ENCODE measurements at places on chromosomes 7 and 10.

DNA sequence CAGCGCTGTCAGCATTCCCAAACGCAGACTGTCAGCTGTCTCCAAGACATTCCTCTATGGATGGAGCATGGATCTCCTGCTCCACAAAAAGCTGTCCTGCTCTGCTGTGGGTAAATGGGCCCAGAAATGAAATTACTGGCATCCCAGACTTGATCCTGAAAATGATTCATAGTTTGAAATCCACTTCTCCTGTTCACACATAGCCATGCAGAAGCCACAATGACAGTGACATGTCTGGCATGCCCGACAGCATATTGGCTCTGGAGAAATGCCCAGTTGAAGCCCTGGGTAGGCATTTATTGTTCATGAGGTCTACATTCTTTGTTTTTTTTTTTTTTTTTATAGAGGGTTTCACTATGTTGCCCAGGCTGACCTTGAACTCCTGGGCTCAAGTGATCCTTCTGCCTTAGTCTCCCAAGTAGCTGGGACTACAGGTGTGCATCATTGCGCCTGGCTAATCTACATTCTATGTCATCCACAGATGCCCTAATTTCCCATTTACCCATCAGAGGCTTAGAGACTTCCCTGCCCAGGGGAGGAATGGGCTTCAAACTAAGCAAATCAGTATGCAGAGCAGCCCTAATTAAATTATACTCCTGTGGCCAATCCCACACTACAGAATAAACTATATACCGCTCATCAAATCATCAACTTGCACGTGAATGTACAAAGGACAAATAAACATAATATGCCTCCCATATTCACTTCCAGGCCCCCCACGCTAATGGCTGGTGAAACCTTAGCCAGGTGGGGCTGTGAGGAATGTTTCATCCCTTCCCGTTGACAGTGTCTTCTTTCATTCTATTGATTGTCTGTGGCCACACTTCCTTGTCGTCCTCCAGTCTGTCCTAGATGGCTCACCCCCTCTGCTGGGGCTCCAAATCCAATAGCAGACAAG is 61.8 kb upstream of the EEPD1 start:
- DNase-seq, result no peak

DNA sequence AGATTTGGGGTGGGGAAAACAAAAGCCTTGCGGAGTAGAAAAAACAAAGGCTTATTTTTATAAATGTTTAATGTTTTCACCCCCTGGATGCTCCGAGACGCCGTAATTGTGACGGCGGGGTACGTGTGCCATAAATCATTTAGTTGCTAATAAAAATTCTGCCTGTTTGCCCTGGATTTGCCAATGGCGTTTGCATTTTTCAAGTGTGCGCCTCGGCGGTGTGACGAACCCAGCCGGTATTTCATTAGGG is 2.5 kb upstream of the TNRC18 start:
- DNase-seq, result no peak

- no peak for DNase-seq
Observed at GRCh38 chr7:158439035-158439434, 148.6 kb downstream of the PTPRN2 start.

GRCh38 chr10:31930023-31930751 is 1.6 kb upstream of the ARHGAP12 start:
- DNase-seq, result no peak

GRCh38 chr10:131762789-131763696 is 137.8 kb upstream of the PPP2R2D start:
- DNase-seq, result no peak

GRCh38 chr7:93018716-93019115 is 99.1 kb downstream of the SAMD9 start:
- no peak for DNase-seq

- no peak for DNase-seq
Observed at GRCh38 chr7:11858026-11858425, 26.0 kb upstream of the THSD7A start.

GRCh38 chr7:100946111-100946510 is 3.2 kb upstream of the MUC3A start:
- DNase-seq, result no peak
